Stimulated activated CD4-positive, alpha-beta T cell treated with anti-CD3 and anti-CD28 coated beads, Interleukin-15, amount 100 ng/mL, for 1 hour (primary cell): ENCODE measurements at places on chromosomes 6 and 20.

GRCh38 chr6:26260725-26261490 is 104.1 kb upstream of the BTN3A2 start:
- no peak for DNase-seq

DNA sequence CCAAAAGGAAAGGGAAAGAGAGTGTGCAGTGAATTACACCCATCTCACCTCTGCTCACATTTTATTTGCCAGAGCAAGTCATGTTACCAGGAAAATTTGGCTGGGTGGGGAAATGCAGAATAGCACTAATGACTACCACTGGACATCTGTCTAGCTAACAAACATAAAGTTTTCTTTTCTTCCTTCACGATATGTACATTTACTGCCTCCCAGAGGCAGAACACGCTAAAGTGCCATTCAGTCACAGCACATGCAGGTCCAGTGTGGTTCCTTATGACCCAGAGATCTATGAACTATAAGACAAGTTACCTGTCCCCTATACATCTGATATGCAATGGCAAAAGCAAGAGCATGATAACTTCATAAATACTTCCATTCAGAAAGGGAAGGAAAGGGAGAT is 194.1 kb downstream of the OGFRL1 start:
- no peak for DNase-seq

- DNase-seq = no peak
Measured at GRCh38 chr6:91341473-91341872, 754.6 kb upstream of the MAP3K7 start.

DNA sequence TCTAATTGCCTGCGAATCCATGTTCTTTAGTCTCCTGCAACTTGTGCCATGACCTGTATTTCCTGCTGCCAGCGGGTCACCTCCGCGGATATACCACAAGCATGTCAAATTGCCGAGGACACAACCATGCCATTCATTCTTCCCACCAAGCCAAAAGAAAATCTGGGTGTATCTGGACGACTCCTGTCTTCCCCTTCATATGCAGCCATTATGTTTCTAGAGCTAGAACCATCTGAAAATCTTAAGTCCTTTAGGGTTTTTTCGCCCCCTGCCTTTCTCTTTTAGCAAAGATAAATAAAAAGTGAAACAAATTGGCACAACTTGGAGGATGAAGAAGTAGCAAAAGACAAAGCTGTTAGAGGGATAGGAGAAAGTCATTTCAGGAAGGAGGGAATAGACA is 242.6 kb downstream of the ARID1B start:
- no peak for DNase-seq

DNA sequence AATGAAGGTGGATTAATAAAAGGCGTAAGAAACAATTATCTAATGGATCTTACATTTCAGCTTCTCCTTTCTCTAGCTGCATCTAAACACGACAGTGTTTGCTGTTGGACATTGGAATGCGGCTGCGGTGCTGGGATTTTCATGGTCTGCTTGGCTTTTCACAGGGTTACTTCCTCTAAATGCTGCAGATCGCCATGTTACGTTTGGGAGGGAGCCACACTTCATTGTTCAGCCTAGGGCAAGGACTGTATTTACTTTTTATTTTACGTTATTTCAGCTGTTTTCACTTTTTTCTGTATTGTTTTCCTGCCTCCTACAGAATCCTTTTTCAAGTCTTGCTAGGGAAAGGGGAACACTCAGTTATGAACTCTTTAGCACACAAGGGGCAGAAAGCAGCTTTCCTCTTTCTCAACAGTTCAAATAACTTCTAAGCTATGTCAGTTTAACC is 97.9 kb upstream of the MTHFD1L start:
- no peak for DNase-seq

- no peak for DNase-seq
Measured at GRCh38 chr6:155319902-155320301, 5.6 kb upstream of the TFB1M start.

GRCh38 chr20:58852543-58853271 is at the start of gene GNAS:
Gene GNAS, plus strand, starts transcription at chr20:58852716.
- no peak for DNase-seq

GRCh38 chr20:62059920-62060630 is 5.6 kb downstream of the TAF4 start:
- no peak for DNase-seq
